ENCODE measurements at places on chromosomes 1 and 21.

DNA sequence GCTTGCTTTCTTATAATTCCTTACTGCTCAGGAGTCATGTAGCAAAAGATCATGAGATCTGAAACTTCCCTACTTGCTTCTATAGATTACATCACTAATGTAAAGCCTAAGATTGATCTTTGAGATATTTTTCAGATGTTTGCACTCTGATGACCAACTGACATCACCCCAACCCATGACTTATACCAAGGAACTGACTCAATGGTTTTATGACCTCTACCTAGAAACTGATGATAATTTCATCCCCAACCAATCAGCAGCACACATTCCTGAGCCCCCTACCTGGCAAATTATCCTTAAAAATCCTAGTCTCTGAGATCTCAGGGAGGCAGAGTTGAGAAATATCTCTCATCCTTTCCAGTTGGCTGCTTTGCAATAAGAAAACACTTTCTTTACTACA, 122.3 kb upstream of the CAMK1G start:
- no peak for DNase-seq

- DNase-seq, result no peak
These were observed 30.7 kb downstream of the HSPG2 start for GRCh38 chr1:21906173-21907078.

DNA sequence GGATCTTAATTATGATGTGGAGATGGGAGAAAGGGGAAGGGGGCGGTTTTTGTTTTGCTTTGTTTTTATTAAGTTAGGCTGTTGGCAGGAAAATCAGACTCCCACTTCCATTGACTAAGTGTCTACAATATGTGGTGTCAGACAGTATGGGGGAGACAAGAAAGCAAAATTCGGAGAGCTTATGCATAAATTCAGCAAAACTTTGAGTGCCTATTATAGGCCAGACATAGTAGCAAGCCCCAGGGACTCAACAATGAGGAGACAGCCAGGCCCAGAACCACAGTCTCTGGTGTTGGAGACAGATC, 835 bp upstream of the TSPAN2 start:
- no peak for DNase-seq

- DNase-seq, result no peak
These were observed 78.9 kb upstream of the MROH9 start for GRCh38 chr1:170856455-170856854.

DNA sequence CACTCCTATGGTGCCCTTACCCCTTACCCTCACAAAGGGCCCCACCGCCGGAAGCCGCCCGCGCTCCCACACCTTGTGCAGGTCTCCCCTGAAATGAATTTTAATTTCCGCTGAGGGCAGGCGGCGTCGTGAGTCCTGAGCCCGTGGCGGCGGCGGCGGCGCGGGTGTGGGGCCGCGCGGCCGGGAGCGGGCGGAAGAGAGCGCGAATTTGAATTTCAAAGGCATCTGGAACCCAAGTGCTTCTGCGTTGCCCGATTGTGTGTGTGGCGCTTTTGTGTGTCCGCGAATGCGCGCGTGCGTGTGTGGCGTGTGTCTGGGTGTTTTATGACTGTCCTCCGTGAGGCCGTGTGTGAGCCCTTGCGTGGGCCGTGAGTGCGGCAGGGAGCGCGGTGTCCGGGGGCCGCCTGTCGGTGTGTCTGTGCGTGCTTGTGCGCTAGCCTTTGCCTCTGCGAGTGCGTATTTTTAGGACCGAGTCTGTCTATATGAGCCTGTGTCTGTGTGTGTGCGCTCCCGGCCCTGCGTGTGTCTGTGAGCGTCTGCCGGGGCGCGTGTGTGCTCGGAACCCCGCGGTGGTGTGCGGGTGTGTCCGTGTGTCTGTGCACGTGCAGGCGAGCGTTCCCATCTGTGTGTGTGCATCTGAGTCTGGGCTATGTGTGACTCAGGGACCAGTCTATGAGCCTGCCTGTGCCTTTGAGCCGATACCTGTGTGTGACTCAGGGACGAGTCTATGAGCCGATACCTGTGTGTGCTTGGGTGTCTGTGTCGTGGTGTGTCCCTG, 7.9 kb upstream of the ADGRB2 start:
- DNase-seq, result no peak

DNA sequence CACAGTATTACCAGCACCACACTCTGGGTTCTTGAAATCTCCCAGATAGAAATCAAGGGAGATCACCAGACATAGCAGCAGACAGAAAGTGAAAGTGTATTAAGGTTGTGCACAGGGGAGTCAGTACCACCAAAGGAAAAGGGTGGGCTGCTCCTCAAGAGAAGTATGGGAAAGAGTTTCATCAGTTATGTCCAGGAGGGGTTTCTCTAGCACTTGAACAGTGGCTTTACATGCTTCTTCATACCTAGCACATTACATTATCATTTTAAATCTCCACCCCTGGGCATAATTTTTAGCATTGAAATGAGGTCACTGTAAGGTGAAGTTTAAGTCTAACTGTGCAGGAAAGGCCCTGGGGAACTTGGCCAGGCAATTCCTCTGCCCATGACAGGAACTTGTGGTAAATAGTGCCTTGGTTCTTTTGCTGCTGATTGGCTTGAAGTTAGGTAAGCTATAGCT, 601.0 kb downstream of the NUF2 start:
- no peak for DNase-seq

Data from activated CD4-positive, CD25-positive, alpha-beta regulatory T cell treated with anti-CD3 and anti-CD28 coated beads, Interleukin-2, amount 50 U/mL, for 16 hours (primary cell).